ENCODE measurements at places on chromosomes 3 and 15.

GRCh38 chr3:127590282-127590592 is 296 bp downstream of the TPRA1 start:
- DNase-seq: peak; percentile 44

- DNase-seq: no peak
Measured at GRCh38 chr15:86060674-86061073, 19.0 kb upstream of the AGBL1 start.

DNA sequence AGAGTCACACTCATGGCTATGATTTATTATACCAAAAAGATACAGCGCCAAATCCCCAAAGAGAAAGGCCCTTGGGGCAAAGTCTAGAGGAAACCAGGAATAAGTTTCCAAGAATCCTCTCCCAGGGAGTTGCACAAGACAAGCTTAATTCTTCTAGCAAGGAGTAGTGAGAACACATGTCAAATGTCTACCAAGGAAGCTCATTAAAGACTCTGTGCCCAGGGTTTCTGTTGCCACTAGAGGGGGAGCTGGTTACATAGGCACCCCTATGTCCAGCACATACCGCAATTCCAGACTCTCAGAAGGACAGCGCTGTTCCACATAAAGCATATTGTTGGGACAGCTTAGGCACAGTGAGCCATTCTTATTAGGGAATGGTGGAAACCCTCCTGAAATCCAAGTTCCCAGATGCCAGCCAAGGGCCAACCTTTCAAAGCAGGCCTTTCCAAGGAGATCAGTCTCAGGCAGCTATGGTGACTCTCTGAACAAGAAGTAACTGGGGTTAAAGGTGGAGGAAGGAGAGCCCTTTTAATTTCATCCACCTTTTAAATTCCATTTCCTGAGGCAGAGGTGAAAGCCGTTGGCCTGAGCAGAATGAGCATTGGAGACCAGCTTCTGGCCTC is 194.2 kb downstream of the UACA start:
- DNase-seq: no peak

- DNase-seq: no peak
Measured at GRCh38 chr3:158808697-158809096, 6.8 kb downstream of the MFSD1 start.

GRCh38 chr3:29452934-29453283 is 172.0 kb downstream of the RBMS3 start:
- DNase-seq: no peak

DNA sequence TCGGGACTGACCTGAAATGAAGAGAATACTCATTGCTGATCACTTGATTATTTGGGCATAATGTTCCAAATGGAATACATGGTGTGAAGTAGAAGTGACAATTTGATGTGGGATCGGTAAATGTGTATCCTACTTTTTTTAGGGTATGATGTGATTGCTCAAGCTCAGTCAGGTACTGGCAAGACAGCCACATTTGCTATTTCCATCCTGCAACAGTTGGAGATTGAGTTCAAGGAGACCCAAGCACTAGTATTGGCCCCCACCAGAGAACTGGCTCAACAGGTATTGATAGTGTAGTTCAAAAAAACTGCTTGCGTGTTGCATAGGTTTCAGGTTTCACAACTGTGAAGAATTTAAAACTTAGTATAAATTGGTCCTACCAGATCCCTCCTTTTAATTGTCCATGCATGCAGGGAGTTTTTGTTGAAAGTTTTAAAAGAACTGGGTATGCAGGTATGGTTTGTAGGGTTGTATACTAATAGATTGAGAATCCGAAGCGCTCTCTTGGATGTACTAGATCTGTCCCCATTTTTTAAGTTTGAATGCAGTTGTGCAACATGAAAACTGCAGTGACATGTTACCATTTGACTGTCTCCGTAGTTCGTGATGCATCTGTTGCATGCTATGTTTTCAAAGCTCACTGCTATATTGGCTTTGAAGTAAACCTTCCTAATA is 1.6 kb downstream of the EIF4A2 start:
- no peak for DNase-seq

GRCh38 chr15:67097930-67098740 is 32.7 kb downstream of the SMAD3 start:
- no peak for DNase-seq

GRCh38 chr3:106121491-106122289 is 252.9 kb upstream of the CBLB start:
- no peak for DNase-seq

- no peak for DNase-seq
Measured at GRCh38 chr3:179961071-179961702, 75.5 kb downstream of the PEX5L start.

DNA sequence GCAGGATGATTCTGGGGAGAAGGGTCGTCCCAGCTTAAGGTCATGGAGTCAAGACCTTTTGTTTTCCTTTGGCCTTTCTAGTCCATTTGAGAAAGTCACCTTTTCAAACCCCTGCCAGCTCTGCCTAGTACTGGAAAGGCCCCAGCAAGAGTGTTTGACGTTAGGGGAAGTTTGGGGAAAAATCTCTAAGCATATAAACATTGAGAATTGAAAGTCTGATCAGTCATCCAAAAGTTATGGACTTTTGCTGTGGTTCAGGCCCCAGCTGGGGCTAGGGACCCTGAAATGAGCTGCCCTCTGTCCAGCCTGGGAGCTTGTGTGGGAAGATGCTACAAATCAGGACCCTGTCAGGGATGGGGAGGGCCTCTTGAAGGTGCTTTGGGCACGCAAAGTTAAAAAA is 21.6 kb downstream of the SLC6A6 start:
- DNase-seq: no peak

GRCh38 chr3:105013657-105014056 is 353.1 kb upstream of the ALCAM start:
- no peak for DNase-seq

- DNase-seq: no peak
Measured at GRCh38 chr3:118472586-118472985, 562.1 kb downstream of the IGSF11 start.

GRCh38 chr3:120331076-120331475 is 18.1 kb downstream of the LRRC58 start:
- DNase-seq: no peak

GRCh38 chr3:151002003-151002981 is 29.8 kb upstream of the CLRN1 start:
- no peak for DNase-seq

DNA sequence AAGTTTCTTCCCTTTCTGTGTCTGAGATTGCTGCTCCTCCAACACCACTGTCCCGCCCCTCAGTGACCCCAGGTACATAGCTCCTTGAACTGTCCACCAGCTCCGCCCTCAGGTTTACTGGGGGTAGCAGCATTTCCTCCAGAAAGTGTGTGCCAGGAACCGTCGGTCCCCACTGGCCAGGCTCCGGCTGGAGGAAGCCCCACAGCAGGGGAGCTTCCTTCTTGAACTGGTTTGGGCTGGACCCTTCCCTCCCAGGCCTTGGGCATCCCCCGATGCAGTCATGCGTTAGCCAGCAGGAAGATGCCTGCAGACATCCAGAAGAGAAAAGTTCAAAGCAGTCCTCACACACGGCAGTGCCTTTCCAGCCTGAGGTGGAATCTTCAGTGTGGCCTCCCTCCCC is 19.7 kb downstream of the PAK6 start:
- no peak for DNase-seq

DNA sequence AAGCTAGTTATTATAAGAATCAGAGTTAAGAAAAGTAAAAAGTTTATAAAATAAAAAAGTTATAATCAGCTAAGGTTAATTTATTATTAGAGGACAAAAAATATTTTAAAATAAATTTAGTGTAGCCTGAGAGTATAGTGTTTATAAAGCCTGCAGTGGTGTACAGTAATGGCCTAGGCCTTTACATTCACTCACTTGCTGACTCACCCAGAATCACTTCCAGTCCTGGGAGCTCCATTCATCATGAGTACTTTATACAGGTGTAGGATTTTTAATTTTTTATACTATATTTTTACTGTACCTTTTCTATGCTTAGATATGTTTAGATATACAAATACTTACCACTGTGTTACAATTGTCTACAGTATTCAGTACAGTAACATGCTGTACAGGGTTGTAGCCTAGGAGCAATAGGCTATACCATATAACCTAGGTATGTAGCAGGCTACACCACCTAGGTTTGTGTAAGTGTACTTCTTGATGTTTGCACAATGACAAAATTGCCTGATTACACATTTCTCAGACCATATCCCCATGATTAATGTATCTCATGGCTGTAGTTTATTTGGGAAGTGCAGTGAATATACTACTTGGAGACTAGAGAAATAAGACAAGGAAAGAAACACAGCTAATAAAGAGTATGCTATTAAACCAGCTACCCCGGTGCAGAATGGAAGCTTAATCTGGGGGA is 101.9 kb upstream of the GALNT15 start:
- DNase-seq: no peak

- no peak for DNase-seq
Measured at GRCh38 chr3:134073583-134073945, 43.8 kb upstream of the SLCO2A1 start.

GRCh38 chr3:127545711-127546457 is 44.6 kb downstream of the TPRA1 start:
- DNase-seq: no peak

DNA sequence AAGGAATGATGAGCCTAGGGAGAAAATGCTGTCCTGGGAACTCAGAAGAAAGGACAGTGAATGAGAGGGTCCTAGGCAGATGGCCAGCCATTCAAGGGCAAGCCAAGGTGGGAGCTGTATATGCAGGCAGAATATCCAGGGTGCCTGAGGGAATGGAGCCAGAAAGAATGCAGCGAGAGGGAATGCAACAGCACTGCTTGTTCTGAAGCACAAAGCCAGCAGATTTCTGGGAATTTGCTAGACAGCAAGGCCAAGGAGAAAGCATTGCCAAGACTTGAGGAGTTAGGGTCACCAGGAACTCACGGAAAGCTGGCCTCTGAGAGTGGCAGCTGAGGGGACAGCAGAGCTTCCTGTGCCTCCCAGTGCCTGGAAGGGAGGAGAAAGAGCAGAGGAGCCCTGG is 200.6 kb downstream of the MYRIP start:
- no peak for DNase-seq

- no peak for DNase-seq
Measured at GRCh38 chr3:49812916-49813496, 747 bp downstream of the UBA7 start.

DNA sequence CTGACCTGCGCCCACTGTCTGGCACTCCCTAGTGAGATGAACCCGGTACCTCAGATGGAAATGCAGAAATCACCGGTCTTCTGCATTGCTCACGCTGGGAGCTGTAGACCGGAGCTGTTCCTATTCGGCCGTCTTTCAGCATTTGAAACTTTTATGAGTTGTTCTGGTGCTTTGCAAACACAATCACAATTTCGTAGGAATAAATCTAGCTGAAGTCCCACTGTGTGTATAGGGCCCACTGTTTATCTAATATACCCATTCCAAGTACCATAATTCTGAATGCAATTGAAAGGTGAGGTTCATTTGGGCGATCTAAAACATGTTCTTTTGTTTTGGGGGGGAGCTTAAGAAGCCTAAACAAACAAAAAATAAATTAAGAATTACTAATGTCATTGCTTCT is 572.1 kb downstream of the FGF12 start:
- DNase-seq: no peak

- no peak for DNase-seq
Measured at GRCh38 chr3:13008155-13008995, 64.9 kb downstream of the IQSEC1 start.

DNA sequence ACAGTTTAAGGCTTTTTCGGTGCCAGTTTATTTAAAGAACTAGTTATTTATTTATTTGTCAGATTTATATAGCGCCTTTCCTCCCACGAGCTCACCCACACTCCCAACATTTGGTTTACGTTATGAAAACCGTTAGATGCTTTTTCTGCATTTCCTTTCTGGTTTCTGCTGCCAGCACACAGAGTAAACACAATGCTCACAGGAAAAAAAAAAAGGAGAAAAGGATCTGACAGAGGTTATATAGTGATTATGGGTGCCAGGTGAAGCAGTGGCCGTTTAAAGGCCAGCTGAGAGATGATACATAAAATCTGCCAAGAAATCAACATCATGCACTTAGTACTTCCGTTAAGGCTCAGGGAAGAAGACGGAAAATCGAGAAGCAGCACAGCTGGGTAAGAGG is 37.9 kb downstream of the ETV5 start:
- no peak for DNase-seq

- DNase-seq: no peak
Measured at GRCh38 chr15:83612898-83613635, 40.9 kb upstream of the ADAMTSL3 start.

- no peak for DNase-seq
Measured at GRCh38 chr3:108030960-108031359, 59.9 kb downstream of the CD47 start.

- no peak for DNase-seq
Measured at GRCh38 chr15:63370764-63371163, 10.9 kb downstream of the CA12 start.

- DNase-seq: no peak
Measured at GRCh38 chr3:124248471-124249028, 256.6 kb upstream of the ROPN1 start.

DNA sequence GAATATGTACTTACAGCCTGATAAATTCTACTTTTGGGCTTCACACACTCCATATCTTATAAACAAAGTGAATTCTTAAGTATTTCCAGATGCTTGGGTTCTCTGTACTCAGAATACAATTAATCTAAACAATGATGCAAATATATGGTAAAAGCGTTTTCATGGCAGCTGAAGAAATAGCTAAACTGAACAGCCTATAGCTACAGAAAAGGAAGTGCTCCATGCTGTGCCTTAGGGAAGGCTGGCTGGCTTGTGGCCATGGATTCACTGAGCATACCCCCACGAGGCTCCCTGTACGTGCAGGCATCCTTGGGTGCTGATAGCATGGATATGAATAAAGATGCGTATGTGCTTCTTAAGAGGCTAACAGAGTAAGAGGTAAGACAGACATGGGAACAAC is 264.0 kb downstream of the KLF13 start:
- no peak for DNase-seq

- DNase-seq: no peak
Measured at GRCh38 chr3:148408667-148409066, 289.0 kb upstream of the AGTR1 start.

- DNase-seq: no peak
Measured at GRCh38 chr3:143220741-143221140, 101.2 kb downstream of the CHST2 start.

GRCh38 chr15:80925597-80926059 is 64.0 kb downstream of the MESD start:
- DNase-seq: no peak

DNA sequence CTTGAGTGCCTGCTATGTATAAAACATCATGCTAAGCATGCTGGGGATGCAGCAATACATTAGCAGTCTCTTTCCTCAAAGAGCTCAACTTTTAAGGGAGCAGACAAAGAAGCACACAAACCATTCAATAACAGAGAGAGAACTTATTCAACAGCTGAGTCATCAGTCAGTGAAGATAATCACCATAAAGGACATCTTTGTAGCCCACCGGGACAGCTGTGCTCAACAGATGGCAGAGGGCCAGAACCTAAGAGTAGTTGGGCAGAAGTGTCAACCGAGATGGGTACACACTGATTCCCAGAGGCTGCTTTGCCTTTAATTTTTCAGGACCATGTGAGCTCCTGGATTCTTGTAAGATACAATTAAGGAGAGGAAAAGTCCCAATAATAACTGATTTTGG is 4.2 kb upstream of the RAB8B start:
- no peak for DNase-seq

DNA sequence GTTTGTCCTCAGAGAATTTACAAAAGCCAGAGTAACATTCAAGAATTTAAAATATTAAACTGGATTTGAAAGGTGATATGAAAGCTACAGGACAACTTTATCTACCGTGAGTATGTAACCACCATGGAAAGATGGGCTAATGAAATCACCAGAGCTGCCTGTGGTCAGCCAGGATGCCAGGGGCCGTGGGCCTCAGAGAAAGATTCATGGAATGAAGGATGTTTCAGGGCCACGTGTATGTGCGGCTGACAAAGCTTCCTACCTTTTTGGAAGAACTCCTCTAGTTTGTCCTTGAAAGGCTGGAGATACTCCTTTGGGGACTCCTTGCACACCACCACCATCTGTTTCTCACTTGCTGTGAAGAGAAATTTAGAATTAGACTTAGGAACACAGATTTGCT is 138.9 kb downstream of the GREM1 start:
- DNase-seq: no peak

Measured in GM19239 (cell line).